ENCODE measurements at places on chromosomes 12 and 14. TPM values are rescaled to one million over a fixed set of nuclear protein-coding genes. Genes with fewer than 3 reads are reported as not detected.

- no peak for DNase-seq
Measured at GRCh38 chr12:88310666-88311065, 168.6 kb downstream of the TMTC3 start.

- no peak for DNase-seq
Measured at GRCh38 chr14:24670594-24670993, 36.6 kb upstream of the GZMB start.

DNA sequence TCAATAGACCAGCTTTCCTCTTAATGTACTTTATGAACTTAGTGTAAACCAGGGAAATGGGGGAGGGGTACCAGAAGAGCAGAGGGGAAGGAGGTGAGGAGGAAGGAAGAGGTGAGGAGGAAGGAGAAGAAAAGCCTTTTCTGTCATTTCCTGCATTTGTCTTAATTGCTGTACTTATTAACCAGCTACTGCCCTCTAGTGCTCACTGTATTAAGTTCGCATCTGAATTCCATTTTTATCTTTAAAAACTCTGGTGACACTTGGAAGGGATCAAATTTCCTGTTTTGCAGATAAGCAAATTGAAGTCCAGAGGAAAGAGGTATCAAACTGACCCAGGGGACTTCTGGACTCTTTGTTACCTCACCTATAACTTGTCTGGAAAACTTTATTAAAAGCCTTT, 22.2 kb downstream of the MANSC1 start:
- DNase-seq = no peak

- DNase-seq = no peak
Measured at GRCh38 chr12:28026701-28027100, 54.2 kb upstream of the PTHLH start.

DNA sequence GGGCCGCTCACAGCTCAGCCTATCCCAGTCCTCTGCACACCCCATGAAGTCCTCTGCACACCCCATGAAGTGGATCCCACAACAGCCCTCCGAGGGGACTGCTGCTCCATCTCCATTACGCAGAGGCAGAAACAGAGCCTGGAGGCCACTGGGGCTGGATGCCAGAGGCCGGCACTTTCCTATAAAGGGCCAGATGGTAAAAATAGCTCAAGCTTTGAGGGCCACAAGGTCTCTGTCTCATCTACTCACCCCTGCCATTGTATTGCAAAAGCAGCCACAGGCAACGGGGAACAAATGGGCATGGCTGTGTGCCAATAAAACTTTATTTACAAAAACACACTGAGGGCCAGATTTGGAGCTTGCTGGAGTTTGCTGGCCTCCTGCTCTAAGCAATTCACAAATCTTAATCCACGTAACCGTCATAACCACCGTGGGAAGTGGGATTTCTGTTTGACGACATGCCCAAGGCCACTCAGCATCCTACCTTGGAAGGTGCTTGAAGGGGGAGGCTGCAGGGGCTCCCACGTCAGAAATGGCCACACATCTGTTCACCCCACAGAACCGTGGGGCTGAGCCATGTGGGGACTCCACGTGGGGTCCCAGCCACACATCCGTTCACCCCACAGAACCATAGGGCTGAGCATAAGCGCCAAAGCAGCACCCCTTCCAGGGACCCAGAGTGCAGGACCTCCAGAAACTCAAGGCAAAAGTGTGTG, 92.0 kb downstream of the NCOR2 start:
- DNase-seq = no peak

DNA sequence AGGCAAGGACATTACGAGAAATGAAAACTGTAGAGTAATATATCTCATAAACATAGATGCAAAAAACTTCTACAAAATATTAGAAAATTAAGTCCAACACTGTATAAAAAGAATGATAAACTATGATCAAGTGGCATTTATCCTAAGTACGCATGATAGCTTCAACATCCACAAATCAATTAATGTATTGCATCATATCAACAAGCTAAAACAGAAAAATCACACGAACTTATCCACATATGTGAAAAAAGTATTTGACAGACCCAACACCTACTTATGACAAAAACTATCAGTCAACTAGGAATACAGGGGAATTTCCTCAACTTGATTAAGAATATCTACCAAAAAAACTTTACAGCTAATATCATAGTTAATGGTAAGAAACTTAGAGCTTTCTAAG, 129.9 kb upstream of the ALG10 start:
- no peak for DNase-seq

GRCh38 chr12:63919756-63920155, 75.3 kb downstream of the SRGAP1 start:
- DNase-seq = no peak

DNA sequence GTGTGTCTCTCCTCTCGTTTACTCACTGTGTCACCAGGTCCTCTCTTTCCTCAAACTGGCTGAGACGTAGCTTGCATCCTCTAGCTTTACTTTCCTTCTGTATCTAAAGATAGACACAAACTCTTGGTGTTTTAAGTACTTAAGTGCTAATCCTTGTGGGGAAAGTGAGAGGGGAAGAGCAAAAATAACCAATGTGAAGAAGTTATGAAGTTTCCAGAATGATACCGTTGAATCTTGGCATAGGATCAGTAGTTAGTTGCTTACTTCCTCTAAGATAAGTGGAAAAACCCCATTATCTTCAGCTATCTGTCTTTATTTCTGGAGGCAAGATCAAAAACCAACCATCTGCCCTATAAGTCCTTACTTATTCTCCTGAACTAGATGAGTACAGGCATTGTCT, 10.6 kb downstream of the FAR2 start:
- DNase-seq = no peak

- no peak for DNase-seq
Measured at GRCh38 chr14:77372304-77372841, 4.5 kb downstream of the TMED8 start.

- DNase-seq = no peak
Measured at GRCh38 chr12:124021007-124021406, 48.0 kb downstream of the ZNF664 start.

GRCh38 chr12:80925237-80925636, 12.5 kb downstream of the LIN7A start:
- no peak for DNase-seq

DNA sequence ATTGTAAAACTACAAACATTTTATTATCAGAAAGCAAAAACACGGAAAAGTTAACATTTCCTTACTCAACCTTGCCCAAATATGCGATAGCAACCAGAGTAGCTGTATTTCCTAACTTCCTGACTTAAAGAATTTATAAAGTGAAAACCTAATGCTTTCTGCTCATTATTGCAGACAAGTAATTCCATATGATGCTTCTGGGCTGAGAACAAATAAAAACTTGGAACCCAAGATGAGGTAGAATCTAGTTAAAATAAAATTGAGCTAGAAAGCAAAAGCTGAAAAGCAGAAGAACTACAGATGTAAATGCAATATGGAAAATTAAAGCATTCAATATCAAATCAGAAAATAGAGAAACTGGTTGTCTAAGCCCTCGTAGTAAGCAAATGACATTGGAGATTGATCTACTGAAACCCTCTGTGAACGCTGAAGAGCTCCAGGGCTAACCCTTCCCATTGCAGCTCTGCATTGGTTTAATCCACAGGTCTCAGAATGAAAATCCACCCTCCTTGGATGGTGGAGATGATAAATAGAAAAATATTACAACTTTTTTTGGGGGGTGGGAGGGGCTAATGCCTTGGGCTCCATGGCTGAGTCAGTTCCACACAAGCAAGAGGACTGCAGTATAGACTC, 40.7 kb downstream of the CORO1C start:
- DNase-seq = no peak

ADAM21 gene
- 0.32 TPM for polyA plus RNA-seq

IL26 gene
- polyA plus RNA-seq = not detected

GLI1 gene
- polyA plus RNA-seq = 11.2 TPM
